Frontal cortex (tissue), 4 donors: ENCODE measurements at places on chromosomes 1 and 21. TPM values are rescaled to one million over a fixed set of nuclear protein-coding genes. Genes with fewer than 3 reads are reported as not detected.

The IFI6 gene
- 45.2 TPM for total RNA-seq

The KCNE2 gene
- total RNA-seq, result under 0.01 TPM

The SAMD13 gene
- total RNA-seq, result 5.3 TPM

The FMO1 gene
- total RNA-seq, result 3.7 TPM

The TLCD4 gene
- total RNA-seq, result 15.9 TPM

The EVA1B gene
- 3.7 TPM for total RNA-seq

The C4BPB gene
- total RNA-seq, result not detected

The LEFTY2 gene
- under 0.01 TPM for total RNA-seq

The PTCH2 gene
- 0.82 TPM for total RNA-seq

The ZYG11A gene
- total RNA-seq, result 0.41 TPM

The CFHR2 gene
- not detected for total RNA-seq

The MTMR11 gene
- total RNA-seq, result 2.0 TPM

The SESN2 gene
- total RNA-seq, result 4.5 TPM

The BROX gene
- 66.0 TPM for total RNA-seq

The OR2T11 gene
- total RNA-seq, result not detected

The FCN3 gene
- total RNA-seq, result not detected

The FAM163A gene
- total RNA-seq, result 0.41 TPM

The PDPN gene
- 4.1 TPM for total RNA-seq

The SLC16A4 gene
- total RNA-seq, result 4.1 TPM

The ZMYND12 gene
- total RNA-seq, result not detected

The ASPM gene
- 7.3 TPM for total RNA-seq

The TNFRSF18 gene
- total RNA-seq, result not detected

The NEK2 gene
- 2.9 TPM for total RNA-seq

The FBXO44 gene
- 33.0 TPM for total RNA-seq

The LENEP gene
- 1.2 TPM for total RNA-seq

The RNF186 gene
- not detected for total RNA-seq

The PPP1R8 gene
- total RNA-seq, result 80.7 TPM

The NR1I3 gene
- total RNA-seq, result not detected

The CHODL gene
- 6.9 TPM for total RNA-seq

The PTPN22 gene
- total RNA-seq, result 0.82 TPM
